ENCODE measurements at places on chromosomes 13 and 19.
A peak's percentile ranks its signal among the peaks of the same experiment; 100 is the strongest.

DNA sequence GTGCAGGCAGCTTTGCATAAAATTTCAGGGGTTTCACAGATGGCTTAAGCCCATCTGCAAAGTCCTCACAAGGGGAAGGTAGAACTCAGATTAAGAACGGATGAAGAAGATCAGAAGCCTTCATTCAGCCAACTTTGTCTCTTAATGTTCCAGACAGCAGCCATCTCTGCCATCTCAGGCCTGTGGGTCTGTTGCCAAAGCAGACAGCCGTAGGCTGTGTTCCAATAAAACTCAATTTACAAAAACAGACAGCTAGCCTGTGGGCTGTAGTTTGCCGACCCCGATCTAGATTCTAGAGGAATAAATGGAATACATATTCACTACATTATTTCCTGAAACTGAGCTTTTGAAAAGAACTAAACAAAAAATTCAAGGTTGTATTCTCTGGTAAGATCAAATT, 3.8 kb downstream of the DCUN1D2 start:
- no peak for DNase-seq

GRCh38 chr19:54481326-54481930, 8.3 kb upstream of the CDC42EP5 start:
- DNase-seq, result peak; percentile 54

DNA sequence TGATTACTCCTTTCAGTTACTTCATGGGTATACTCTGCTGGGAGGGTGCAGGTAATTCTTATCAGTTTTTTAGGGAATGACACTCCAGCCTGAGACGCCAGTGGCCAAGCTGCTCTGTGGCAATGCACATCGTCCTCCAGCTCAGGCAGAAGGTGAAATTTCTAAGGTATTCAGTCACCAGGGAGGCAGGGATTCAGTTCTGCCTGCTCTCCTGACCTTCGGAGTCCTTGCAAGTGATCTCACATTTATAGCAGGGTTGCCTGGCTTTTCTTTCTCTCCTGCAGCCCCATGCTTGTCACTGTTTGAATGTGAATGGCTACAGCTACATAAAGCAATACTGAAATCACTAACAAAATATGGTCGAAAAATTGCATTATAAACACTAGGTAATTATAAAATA, 1447.5 kb downstream of the EFNB2 start:
- no peak for DNase-seq

DNA sequence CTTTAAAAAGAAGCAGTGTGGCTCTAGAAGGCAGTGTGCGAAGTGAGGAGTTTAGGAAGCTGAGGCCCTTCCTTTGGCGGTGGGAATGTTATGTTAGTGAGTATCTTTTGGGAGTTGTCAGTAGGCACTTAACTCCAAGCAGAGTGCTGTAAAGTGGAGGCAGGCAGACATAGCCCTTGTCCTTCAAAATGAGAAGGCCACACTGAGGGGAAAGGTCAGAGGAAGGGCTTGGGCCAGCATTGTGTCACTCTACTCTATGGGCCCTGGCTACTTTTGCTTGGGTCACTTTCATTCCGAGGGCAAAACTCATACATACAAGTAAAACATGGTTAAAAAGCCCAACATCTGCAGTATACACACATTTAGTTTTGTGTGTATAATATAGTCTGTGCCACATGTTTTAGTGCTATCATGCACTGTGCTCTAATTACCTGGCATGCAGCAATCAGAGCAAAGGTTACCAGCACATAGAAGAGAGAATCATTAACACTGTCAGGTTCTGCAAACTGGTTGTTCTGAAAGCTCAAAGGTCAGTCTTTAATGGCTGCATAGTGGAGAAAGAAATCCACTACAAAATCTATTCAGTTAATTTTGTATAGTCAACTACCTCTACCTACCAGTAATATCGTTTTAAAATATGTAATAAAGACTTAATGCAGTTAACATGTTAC, 64.4 kb downstream of the WASF3 start:
- no peak for DNase-seq

DNA sequence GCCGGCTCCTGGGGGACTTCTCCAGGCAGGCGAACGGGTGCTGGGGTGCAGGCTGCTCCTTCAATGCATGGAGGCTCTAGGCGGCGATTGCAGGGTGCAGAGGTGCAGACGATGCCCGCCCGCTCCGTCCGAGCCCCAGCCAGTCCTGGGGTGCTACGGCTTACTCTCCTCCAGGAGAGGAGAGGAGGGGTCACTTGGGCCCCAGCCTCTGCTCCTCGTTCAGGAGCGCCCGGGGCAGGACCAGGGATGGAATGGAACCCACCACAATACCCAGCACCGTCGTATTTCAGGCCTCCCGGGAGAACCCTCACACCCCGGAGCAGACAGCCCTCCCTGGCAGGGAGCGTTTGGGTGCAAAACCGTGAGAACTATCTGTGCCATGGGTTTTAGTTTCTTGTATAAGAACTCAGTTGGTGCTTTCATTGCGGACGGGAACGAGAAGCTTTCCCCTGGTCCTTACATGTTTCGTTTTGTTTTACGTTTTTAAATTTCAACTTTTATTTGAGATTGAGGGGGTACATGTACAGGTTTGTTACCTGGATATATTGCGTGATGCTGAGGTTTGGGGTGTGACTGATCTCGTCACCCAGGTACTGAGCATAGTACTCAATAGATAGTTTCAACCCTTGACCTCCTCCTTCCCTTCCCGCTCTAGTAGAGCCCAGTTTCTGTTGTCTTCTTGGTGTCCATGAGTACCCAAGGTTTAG, 46.8 kb downstream of the ARHGEF18 start:
- DNase-seq, result no peak

GRCh38 chr13:58048670-58049069, 417.1 kb downstream of the PCDH17 start:
- no peak for DNase-seq

- DNase-seq, result no peak
Observed at GRCh38 chr13:112968910-112969691, at the start of gene MCF2L. MCF2L (plus strand) TSS chr13:112969214; CDS start chr13:112969380, 166 bp downstream.

DNA sequence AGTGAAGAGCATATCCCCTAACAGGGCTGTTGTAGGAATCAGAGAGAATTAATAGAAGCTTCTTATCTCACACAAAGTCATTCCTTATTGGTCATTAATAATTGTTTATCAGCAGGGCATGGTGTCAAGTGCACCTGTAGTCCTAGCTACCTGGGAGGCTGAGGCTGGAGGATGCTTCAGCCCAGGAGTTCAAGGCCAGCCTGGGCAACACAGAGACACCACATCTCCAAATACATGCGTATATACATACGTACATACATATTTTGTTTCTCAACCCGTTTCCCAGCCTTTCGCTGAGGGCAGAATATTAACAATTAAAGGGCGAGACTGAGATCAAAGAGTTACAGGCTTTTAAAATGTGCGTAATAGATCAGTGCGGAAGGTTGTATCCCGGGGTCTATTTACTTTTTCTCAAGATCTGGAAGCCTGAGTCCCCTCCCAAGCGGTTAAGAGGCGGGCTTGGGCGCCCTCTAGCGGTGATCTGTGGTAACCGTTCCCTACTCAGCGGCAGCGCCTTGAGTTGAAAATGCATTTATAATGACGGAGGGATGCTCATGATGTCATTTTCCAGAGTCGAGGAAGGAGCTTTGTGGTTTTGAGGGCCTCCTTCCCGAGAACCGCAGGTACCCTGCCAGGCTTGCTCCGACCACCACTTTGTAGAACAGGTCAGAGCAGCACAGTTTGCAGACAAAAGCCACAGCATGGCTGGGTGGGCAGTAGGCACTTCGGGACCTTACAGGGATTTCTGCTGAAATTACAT, 169.6 kb upstream of the GPR12 start:
- DNase-seq, result peak; percentile 58

GRCh38 chr13:79775830-79776229, 294.9 kb downstream of the NDFIP2 start:
- DNase-seq, result peak; percentile 76

GRCh38 chr13:113083402-113084061, 22.1 kb upstream of the F7 start:
- DNase-seq, result no peak

DNA sequence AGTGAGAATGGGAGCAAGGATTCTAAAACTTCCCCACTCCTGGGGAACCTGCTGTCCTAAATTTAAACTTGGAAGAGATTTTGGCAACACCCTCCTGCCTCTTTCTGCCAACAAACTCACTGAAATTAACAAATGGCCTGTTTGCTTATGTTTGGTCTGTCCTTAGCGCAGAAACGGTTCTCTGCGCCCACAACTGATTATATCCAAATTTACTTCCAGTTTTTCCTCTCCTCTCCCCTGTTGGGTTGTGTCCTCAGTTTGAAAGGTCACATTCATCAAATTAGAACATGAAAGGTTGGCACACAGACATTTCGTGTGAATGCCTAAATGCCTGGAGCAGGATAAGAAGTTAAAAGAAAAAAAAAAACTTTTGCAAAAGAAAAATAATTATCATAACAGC, 56.4 kb upstream of the MRI1 start:
- no peak for DNase-seq

- DNase-seq, result no peak
Observed at GRCh38 chr13:79432086-79432485, 26.0 kb upstream of the RBM26 start.

GRCh38 chr19:34256835-34257558, 2.6 kb downstream of the GARRE1 start:
- DNase-seq, result no peak

DNA sequence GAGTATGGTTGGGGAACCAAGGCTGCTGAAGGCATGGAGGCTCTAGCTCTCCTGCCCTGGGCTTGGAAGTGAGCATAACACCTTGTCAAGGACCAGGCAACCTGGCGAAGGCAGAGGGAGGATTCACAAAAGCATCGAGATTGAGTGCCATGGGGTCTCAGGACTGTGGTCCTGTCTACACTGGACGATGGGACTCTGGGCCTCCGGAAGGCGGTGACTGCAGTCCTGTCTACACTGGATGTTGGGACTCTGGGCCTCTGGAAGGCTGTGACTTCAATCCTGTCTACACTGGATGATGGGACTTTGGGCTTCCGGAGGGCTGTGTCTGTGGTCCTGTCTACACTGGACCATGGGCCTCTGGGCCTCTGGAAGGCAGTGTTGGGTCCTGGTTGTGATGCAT, 290.4 kb downstream of the TEX29 start:
- no peak for DNase-seq

DNA sequence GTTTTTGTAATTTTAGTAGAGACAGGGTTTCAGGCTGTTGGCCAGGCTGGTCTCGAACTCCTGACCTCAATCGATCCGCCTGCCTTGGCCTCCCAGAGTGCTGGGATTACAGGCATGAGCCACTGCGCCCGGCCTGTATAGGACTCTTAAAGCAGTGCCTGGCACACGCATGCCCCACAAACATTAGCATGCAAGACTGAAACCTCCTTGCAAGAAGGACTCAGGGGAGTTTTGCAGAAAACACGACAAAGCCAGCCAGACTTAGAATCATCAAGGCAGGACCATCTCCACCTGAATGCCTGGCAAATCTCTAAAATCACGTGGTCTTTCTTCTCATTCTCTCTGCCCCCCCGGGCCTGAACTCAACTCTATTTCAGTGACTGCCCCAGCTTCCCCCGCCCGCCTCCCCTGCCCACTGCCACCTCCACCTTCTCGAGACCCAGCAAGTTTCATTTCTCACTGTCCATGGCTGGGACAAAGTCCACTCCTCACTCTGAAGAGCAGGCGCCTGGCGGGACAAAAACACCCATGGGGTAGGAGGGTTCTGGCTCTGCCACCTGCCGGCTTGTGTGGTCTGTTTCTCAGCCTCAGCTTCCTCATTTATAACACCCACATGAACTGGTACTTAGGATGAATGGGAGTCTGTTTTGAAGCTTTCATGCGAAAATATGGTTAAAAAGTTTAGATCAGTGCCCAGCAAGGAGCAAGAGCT, 2.4 kb downstream of the TICAM1 start:
- DNase-seq, result peak; percentile 60

DNA sequence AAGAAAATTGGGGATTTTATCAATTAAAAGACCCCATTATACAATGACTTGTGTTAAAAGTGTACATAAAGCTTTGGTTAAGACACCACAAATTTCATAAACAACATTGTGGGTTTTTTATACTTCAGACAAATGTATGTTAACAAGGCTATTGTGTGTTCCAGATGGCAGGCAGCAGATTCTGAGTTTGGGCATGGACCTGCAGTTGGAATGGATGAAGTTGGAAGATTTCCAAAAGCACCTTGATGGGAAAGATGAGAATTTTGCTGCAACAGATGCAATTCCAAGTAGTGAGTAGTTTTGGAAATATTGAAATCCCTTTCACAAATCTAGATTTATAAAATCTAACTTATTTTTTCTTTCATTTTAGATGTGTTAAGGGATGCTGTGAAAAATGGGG, 25.4 kb downstream of the MPHOSPH8 start:
- no peak for DNase-seq

GRCh38 chr19:33463199-33463598, 58.4 kb downstream of the PEPD start:
- no peak for DNase-seq

GRCh38 chr19:5358173-5358800, 17.7 kb upstream of the PTPRS start:
- no peak for DNase-seq

DNA sequence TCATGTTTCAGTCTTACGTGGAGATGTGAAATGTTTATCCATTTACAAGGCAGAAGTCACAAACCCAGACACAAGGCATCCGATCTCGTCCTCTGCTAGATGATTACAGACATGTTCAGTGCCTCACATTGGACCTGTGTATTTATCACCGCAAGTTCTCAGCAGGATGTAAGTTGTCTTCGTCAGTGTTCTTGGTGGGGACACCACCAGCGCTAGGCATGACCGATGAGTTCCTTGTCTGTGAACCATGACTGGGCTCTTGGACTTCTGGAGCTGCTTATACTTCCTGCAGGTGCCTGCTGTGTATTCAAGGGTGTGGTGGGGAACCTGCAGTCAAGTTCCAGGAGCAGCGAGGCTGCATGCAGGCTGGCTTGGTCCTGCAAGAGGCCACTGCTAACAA, 105.4 kb downstream of the URI1 start:
- DNase-seq, result no peak

Data from AML-193 (cell line).